ENCODE measurements at places on chromosomes 3 and 15.

- DNase-seq: no peak
Observed at GRCh38 chr3:168123201-168124176, 27.8 kb upstream of the GOLIM4 start.

GRCh38 chr3:162538491-162538890 lies 1041.9 kb downstream of the OTOL1 start:
- no peak for DNase-seq

- DNase-seq: no peak
Observed at GRCh38 chr15:66022163-66022525, 152.9 kb downstream of the RAB11A start.

GRCh38 chr3:95407709-95408463 lies 1345.0 kb downstream of the NSUN3 start:
- no peak for DNase-seq

GRCh38 chr3:158727206-158728060 lies 4.8 kb downstream of the RARRES1 start:
- DNase-seq: peak; percentile 58

DNA sequence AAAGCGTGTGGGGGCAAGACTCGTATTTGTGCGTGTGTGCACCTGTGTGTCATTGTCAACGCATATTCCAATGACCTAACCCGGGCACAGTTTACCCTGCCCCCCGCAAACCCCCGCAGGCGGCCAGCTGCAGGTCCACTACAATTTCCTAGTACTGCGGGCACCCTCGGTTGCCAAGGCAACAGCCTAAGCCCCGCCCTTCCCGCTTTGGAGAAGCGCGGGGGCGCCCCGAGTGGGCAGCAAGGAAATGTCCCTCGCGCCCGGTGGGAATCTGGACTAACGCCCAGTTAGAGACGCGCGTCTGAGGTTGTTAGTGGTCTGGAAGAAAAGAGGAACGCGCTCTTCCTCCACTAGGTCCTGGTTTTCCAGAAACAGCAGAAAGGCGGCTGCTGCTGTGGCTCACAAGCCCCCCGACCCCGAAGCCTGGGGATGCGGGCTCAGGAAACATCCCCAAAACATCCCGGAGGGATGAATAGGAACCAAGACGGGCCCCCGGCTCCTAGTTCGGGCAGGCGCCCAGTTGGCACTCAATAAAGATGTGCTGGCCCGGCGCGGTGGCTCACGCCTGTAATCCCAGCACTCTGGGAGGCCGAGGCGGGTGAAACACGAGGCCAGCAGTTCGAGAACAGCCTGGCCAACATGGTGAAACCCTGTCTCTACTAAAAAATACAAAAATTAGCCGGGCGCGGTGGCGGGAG lies 1.1 kb downstream of the ABHD14A start:
- no peak for DNase-seq

GRCh38 chr3:16480861-16481545 lies 32.5 kb downstream of the RFTN1 start:
- DNase-seq: no peak

DNA sequence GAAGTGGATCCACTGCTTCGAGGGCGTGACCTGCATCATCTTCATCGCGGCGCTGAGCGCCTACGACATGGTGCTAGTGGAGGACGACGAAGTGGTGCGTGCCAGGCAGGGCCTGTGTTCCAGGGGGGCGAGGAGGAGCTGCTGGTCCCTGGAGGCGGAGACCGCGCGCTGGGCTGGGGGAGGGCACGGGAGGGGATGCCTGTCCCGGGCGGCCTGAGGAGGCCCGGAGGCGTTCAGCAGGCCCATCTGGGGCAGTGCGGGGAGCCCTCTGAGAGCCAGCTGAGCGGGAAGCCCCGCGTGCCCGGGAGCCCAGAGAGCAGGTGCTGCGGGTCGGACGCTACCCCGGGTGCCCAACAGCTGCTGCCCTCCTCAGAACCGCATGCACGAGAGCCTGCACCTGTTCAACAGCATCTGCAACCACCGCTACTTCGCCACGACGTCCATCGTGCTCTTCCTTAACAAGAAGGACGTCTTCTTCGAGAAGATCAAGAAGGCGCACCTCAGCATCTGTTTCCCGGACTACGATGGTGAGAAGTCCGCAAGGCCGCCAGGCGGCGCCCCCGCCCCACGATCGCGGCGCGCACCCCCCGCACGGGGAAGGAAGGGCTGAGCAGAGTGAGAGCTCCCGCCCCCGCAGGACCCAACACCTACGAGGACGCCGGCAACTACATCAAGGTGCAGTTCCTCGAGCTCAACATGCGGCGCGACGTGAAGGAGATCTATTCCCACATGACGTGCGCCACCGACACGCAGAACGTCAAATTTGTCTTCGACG lies 2.9 kb downstream of the GNAT1 start:
- DNase-seq: peak; percentile 30

DNA sequence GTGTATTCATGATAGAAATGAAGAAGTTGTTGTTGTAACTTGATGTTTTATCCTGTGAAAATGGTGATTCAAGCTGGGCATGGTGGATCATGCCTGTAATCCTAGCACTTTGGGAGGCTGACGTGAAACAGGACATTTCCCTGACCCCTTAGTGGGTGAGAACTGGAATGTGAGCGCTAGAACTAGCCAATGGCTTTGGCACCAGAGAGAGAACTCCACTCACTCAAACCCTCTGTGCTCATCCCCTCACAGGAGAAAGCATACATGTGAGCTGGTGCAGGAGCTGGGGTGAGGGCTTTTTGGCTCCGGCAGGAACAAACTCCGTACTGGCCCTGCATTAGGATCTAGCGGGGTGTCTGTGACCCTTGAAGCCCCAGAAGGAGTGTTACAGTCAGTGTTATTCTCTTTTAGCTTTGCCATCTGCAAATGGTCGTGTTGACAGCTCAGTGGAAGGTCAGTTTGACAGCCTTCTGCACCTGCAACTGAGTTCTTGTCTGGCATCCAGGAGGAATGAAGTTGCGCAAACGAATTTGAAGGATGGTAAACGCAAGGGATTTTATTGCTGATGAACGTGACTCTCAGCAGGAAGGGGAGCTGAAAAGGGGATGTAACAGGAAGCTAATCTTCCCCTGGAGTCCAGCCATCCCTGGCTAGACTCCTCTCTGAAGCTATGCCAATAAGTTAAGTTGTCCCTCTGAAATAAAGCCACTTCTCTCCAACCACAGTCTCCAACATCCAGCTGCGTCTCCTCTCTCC lies 1016.6 kb upstream of the CADM2 start:
- DNase-seq: no peak

- no peak for DNase-seq
Observed at GRCh38 chr3:30667280-30667651, 60.9 kb downstream of the TGFBR2 start.

DNA sequence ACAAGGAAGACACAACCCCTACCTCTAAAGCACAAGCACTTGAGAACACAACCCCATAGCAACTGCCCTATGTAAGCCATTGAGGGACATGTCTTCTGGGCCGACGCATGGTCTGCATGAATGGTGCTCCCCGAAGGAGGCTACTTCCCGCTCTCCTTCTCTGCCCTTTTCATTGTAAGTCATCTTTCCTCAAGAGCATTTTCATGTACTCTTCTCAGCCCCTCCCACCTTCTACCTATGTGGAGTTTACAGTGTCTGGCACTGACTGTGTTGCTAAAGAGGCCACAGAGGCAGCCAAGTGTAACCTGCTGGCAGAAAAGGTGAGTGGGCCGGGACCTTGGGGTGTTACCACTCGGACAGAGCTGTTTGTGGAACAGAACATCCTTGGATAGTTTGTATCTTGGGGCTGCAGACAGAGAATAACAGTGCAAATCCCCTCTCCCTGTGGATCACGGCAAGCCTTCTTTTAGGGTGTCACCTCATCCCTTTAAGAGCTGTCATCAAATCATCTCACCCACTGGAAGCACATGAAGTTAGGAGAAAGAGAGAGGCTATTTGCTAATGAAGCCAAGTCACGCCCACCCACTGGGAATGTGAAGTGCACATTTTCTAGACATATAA lies 5.6 kb downstream of the AHSG start:
- DNase-seq: no peak

DNA sequence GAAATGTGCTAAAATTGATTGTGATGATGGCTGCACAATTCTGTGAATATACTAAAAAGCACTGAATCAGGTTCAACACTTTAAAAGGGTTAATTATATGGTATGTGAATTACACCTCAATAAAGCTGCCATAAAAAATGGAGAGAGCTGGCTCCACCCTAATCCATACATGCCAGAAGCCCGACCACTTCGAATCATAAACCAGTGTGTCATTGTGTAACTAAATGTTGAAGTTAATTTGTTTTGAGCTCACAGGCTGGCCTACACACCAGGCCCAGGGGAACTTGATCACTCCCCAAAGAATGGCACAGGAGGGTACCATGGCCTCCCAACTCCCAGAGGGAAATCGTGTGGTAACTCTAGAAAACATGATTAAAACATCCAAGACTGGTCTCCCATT lies 14.0 kb downstream of the PLCD1 start:
- DNase-seq: no peak

DNA sequence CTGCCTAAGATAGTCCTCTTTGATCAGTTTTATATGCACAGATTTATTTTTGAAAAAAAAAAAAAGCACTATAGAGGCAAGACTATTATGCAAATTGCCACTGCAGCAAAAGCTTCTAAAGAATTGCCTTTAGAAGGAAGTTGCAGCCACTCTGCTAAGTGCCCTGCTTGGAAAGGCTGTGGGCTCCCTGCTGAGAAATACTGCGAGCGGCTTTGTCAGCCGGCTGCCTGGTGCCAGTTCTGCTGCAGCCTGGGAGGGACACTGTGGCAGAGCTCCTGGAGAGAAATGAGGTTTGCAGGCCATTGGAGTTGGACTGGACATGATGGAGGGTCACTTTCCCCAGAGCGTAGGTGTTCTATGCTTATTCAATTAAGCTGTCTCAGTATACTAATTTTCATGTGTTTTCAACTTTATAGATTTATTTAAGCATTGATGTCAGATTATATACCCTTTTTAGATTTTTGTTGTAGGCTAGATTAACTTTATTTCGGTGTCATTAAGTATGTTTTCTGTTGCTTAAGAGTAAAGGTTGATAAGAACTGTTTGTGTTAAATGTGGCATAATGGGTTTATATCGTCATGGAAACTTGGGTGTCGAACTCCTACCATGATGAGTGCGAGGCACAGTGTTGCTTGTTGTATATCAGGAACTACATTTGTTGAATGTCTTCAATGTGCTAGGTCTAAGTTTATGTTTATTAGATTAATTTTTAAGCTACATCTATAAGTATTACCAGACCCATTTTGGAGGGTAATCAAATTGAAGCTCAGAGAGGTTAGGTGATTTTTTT lies 6.6 kb downstream of the MAP2K5 start:
- DNase-seq: no peak

DNA sequence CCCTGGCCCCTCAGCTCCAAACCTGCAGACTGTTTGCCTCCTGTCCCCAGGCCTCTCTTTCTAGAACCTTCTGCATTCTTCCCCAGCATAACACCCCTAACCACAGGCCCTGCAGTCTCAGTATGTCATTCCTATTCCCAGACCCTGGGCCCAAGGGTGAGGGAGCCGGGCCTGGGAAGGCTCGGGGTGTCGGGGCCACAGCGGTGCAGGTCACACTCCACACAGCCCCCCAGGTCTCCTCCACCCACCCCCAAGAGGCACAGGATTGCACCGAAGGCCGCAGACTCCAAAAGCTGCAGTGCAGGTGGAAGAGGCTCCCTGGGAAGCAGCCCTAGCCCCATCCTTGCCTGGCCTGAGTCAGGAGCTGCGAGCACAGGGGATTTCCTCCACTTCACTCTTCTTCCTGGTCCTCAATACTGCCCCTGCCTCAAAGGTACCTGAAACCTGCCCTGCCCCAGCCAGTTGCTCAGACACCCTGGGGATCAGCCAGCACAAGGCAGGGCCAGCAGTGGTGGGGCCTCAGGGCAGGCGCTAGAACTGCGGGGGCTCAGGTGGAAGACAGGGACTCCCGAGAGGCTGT lies 31.1 kb downstream of the TNK2 start:
- no peak for DNase-seq

DNA sequence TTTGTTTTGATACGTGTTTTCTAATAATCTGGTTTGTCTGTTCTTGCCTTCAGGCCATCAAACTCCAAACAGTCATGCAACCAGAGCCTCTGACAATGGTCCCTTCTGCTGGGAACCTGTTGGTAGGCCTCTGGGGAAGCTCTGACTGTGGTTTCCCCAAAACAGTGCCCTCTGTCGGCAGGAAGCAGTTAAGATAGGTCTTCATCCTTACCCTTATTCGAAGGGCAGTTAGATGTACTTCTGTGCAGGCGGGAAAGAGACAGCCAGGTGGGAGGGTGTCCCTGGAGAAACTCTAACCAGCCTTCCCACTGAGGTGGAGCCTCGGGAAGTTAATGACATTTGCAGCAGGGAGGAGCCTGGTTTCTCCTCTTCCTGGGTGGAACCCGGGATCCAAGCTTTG lies 81.6 kb upstream of the CHMP2B start:
- DNase-seq: no peak

GRCh38 chr3:13705702-13706280 lies 156.9 kb downstream of the FBLN2 start:
- DNase-seq: no peak

DNA sequence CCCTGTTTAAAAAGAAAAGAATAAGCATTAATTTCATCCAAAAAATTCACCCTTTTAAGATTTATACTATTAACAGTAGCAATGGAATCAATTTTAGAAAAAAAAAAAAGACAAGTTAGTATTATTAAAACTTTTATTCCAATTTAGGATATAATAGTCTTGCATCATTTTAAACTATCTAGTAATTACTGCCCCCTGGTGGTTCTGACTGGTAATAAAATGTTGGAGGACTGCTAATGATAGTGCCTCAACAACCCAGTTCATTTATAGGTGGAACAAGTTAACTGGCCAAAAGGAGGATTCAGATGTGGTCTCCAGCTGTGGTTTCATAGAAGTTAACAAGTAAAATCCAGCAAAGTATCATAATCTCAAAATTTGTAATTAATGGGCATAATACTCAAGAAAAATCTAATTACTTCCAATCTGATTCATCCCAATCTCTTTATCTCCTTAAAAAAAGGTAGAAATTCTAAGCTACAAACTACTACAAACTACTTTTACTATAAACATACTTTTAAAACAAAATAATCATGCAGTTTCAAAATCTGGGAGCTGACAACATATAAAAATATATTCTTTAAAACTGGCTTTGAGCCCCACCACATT lies 30.7 kb upstream of the WDR49 start:
- peak; percentile 57 for DNase-seq

- no peak for DNase-seq
Observed at GRCh38 chr15:100597862-100598261, 4.1 kb downstream of the LINS1 start.

DNA sequence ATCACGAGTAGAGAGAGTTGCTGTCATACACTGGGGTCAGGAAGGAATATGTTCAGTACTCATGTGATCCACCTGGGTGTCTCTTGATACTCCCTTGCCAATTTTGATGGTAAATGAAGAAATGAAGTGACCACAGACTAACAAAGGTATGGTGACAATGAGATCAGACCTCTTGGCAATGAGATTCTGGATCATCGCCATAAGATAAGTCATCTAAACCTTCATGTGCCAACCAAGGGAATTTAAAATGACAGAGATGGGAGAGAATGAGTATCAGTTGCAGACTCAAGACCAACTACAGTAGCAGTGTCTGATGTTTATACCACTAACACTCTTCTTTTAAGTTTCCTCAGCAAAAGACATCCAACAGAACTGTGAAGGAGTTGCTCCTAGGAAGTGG lies 601.0 kb downstream of the MECOM start:
- DNase-seq: no peak

GRCh38 chr3:72035606-72036005 lies 250.7 kb upstream of the PROK2 start:
- DNase-seq: no peak

GRCh38 chr3:101902041-101902440 lies 52.7 kb downstream of the NFKBIZ start:
- DNase-seq: no peak

- DNase-seq: no peak
Observed at GRCh38 chr15:26667222-26667988, 105.5 kb downstream of the GABRB3 start.

- no peak for DNase-seq
Observed at GRCh38 chr15:77525907-77526594, 105.4 kb downstream of the HMG20A start.
